ENCODE measurements at places on chromosomes 13 and 19.
A peak's percentile ranks its signal among the peaks of the same experiment; 100 is the strongest.

DNA sequence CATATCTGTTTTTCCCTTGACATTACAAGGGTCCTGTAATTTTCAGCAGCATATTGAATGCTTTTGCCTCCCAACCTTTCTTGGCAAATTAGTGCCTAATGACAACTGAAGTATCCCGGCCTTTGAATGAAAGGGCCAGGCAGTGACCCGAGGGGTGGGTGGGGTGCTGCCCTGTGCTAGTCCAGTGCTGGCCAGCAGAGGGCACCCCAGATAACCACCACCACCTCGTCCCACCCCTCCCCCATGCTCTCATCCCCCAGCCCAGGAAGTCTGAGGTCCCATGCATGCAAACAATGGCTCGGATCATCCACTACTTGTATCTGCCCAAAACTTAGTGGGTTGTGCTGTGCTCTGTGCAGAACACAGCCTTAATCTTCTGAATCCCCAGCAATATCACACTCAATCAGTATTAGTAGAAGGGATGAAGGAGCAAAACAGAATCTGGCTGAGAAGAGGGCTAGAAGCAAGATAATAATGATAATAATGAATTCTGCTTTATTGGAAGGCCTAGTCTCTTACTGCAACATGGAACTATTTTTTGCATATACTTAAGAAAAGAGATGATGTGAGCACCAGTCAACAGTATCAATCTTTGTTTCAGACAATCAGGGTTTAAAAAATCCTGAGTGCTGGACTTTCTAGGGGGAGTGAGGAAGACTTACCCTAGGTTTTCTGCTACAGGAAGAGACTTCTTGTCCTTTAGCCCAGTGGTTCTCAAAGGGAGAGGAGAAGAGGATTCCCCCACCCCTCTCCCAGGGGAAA lies 3.8 kb downstream of the ATP12A start:
- DNase-seq: peak; percentile 49

DNA sequence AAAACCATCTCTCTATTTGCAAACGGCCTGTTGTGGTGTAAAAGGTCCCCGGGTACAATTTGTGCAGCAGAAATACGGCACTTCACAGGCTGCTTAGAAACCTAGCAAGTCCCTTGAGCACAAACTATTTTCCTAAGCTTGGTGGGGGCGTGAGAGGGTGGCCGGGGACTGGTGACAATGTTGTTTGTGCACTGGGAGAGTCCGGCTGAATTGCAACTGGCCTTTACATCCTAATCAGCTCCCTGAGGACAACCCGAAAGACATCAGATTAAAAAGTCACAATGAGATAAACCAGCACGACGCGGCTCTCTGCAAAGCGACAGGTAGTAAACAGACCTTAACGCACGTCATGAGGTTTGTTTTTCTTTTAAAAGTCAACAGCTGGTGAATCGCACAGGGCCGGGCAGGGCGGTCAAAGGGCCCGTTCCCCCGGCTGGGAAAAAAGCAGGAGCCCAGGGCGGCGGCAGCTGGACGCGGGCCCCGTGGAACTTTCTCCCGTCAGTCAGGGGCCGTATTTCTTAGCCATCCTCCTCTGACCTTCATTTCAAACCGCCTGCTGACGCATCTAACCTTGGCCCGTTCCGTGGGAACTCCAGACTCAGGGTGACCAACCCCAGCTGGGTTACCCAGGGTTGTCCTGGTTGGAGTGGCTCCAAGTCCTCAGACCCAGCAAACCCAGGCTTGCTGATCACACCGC lies 112.3 kb downstream of the GADD45B start:
- no peak for DNase-seq

DNA sequence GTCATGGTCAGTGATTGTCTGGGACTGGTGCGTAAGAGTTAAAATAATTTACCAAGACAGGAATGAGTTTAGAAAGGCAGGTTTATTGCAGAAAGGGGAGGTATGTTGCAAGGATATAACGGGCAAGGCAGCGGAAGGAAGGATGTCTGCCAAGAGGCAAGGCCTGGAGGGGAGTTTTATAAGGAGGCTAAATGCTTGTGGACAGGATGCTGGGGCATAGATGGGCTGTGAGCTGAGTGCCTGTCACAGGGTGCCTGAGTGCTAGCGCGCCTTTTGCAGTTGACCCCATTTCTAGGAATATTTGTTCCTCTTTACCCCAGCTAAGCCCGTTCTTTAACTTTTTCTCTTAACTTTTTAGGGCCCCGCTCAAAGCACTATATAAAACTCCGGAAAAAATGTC lies 58.7 kb downstream of the TEX26 start:
- no peak for DNase-seq

GRCh38 chr19:5682107-5682482 lies 1.3 kb downstream of the HSD11B1L start:
- no peak for DNase-seq

GRCh38 chr13:20497006-20497775 lies 28.5 kb downstream of the CRYL1 start:
- no peak for DNase-seq

DNA sequence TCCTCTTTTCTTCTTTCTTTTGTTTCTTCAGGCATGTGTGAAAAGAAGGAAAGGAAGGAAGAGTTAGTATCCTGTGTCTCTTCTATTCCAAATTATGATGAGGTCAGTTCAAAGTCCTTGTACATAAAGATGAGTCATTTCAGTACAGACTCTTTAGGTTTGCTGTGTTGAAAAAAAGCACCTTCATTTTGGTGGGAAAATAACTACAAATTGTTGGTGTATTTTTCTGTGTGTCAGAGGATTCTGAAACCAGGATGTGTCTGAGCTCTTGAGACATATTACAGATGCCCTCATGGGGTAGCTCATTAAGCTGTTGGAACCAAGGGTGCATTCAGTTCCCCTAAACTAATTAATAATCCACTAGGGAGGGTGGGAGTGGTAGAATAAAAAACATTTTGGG lies 5.8 kb upstream of the HSPH1 start:
- DNase-seq: no peak

- DNase-seq: no peak
These were observed 597.4 kb upstream of the SLITRK1 start for GRCh38 chr13:84479656-84480055.

GRCh38 chr13:110306340-110306959 lies 507 bp downstream of the COL4A1 start:
- DNase-seq: no peak

- no peak for DNase-seq
These were observed 79.0 kb upstream of the SLC7A1 start for GRCh38 chr13:29674532-29674931.

- no peak for DNase-seq
These were observed 516.0 kb downstream of the DCT start for GRCh38 chr13:93963266-93964145.

- peak; percentile 75 for DNase-seq
These were observed 13.3 kb downstream of the PALM3 start for GRCh38 chr19:14048443-14049153.

- DNase-seq: no peak
These were observed 172.9 kb downstream of the KCTD12 start for GRCh38 chr13:76713280-76713679.

GRCh38 chr13:28530729-28531076 lies 35.8 kb upstream of the FLT1 start:
- no peak for DNase-seq

- peak; percentile 91 for DNase-seq
These were observed 8.4 kb downstream of the ZNF808 start for GRCh38 chr19:52535771-52536447.

GRCh38 chr19:37955986-37956385 lies 49.0 kb downstream of the SIPA1L3 start:
- no peak for DNase-seq

GRCh38 chr19:14115756-14116155 lies 1.8 kb downstream of the PRKACA start:
- no peak for DNase-seq

DNA sequence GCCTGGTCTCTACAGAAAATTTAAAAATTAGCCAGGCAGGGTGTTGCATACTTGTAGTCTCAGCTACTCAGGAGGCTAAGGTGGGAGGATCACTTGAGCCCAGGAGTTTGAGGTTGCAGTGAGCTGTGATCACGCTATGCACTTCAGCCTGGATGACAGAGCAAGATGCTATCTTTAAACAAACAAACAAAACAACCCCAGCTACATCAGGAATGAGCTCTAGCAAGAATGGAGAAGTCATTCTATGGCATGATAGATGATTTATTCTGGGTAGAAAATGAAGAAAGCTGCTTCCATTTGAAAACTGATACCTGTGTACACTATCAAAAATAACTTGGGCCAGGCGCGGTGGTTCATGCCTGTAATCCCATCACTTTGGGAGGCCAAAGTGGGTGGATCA lies 15.8 kb upstream of the SHISA2 start:
- DNase-seq: no peak

DNA sequence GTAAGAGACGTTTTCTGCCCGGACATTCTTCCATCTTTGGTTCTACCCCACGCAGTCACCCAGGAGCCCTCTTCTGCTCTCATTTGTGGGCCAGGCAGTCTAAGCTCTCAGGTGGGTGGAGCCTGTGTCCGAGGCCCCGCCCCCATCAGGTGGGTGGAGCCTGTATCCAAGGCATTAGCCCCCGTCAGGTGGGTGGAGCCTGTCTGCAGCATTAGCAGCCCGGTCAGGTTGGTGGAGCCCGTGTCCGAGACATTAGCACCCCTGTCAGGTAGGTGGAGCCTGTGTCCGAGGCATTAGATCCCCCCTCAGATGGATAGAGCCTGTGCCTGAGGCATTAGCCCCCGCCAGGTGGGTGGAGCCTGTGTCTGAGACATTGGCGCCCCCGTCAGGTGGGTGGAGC lies 45.5 kb upstream of the C13orf46 start:
- DNase-seq: peak; percentile 45

DNA sequence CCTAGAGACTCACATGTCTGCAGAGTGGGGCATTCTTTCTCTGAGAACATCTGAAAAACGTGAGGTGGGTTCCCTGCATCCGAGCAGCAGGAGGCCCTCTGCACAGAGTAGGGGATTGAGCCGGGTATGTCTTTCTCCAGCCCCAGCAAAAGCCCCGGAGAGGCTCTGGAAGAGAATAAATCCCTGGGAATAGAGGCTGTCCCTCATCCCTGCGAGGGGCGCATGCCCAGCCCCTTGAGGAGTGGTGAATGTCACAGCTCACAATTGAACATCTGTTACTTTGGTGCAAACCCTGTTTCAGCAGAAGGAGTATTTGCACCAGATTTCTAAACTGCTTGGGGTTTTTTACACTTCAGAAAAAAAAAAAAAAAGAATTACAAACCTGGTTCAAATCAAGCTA lies 164.6 kb downstream of the FGF14 start:
- no peak for DNase-seq

GRCh38 chr19:49224879-49225278 lies 67.3 kb downstream of the TRPM4 start:
- peak; percentile 22 for DNase-seq

GRCh38 chr19:6887316-6887715 lies at the start of gene ADGRE1:
ADGRE1 (plus strand) TSS chr19:6887579; CDS start chr19:6887609, 30 bp downstream.
- DNase-seq: peak; percentile 53

- no peak for DNase-seq
These were observed 235.0 kb upstream of the SOX21 start for GRCh38 chr13:94947392-94947791.

DNA sequence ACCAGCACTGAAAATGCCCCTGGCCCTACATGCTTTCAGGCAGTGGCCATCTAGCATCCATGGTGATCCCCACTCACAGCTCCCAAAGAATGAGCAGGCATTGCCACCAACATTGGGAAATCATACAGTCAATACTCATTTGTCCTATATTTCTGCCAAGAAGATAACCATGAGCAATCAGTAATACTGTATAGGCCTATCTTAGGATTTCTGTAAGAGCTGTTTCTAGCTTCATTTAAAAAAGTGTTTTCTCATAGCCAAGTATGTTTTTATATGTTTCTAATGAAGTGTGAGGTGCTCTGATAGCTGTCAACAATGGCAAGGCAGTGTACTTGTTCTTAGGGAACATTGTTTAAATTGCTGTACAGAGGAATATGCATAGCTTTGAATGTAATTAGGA lies 428.7 kb downstream of the FGF9 start:
- DNase-seq: no peak

DNA sequence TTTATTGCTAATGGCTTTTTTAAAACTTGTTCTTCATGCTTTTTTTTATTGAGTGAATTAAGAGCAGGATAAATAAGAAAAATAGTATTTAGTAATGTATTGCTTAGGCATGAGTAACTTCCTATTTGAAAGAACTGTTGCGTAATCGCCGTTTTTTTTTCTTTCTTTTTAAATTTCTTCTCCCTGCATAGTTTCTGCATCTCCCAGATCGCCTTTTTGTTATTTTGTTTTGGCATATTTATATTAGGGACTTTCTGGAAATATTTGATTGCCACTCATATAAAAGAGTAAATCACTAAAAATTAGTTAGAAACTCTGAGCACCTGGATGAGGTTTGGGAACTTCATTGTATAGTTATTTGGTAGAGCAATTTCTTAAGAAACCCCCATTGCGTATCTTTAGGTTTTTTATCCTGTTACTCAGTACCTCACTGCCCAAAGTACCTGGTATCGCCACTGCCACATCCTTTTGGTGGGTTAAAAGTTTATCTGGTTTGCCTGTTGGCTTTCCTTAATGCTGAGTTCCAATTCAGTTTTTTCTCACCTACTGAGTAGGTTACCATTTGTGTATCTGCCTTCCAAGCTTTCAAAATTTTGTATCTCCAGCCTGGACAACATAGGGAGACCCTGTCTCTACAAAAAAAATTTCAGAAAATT lies 36.2 kb upstream of the LPAR6 start:
- DNase-seq: no peak

DNA sequence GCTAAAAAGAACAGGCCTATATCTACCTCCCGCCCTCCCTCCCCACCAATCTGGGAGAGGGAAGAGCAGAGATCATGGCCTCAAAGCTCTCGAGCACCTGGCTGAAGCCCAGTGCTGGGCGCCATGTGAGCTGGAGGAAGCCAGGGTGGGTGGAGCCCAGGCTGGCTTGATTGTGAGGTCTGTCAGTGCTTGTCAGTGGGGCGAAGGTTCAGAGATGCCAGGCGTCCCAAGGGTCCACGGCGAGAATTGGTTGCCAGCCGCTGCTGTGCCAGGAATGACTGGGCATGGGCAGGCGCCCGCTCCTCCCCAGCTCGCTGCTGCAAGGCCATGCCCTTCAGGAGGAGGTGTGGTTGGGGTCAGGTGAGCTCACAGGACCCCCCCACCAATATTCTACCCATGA lies 11.5 kb downstream of the BEST2 start:
- no peak for DNase-seq

GRCh38 chr19:28504139-28504538 lies 708.8 kb downstream of the UQCRFS1 start:
- DNase-seq: no peak

- no peak for DNase-seq
These were observed 6.7 kb downstream of the DNM2 start for GRCh38 chr19:10724573-10725071.

GRCh38 chr13:30735025-30735871 lies at the start of gene ALOX5AP:
ALOX5AP (plus strand) TSS chr13:30735543; CDS start chr13:30735606, 63 bp downstream.
- peak; percentile 63 for DNase-seq

- DNase-seq: no peak
These were observed 525 bp downstream of the BORA start for GRCh38 chr13:72728290-72728605.

DNA sequence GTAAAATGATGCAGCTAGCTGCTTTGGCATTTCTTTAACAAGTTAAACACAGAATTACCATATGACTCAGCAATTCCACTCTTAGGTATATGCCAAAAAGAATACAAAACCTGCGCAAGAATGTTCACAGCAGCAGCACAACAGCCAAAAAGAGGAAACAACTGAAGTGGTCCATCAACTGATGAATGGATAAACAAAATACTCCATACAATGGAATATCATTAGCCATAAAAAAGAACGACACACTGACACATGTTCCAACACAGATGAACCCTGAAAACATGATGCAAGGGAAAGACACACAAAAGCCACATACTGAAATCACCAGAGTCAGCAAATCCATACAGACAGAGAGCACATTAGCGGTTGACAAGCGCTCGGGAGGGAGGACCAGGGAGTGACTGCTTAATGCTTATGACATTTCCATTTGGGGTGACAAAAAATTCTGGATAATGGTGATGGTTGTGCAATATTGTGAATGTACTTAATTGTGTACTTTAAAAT lies 3.0 kb downstream of the PCID2 start:
- DNase-seq: no peak
